ENCODE measurements at places on chromosomes 5 and 9.

DNA sequence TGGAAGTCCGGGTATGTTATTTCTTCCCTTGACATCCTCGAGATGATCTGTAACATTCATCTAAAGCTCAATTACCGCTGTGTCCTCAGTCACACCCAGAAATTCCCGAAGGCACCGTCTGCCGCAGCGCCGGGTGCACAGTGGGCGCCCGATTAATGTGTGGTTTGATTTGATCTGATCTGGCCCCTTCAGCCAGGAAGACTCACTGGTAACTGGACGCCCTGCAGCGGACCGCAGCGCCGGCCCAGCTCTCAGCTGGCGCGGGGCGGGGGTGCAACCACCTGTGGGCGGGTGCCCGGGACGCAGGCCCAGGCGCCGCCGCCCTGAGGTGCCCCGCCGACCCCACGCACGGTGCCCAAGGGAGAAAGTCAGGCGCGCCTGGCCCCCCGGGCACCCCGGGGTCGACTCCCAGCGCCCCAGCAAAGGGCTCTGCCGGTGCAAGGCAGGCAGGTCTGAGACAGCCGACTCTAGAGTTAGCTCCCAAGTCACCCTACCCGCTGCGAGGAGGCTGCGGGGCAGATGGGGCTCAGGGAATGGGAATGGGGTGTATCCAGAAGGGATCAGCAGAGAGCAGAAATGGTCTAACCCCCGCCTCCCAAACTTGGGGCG lies 1.7 kb downstream of the EPB41L4B start:
- no peak overlapping the region for H3K27ac ChIP-seq
- no peaks in the 10 kb centered on the region for H3K36me3 ChIP-seq
- H3K4me3 ChIP-seq: peak overlapping the region; percentile 59
- peaks cover 12% of the 10 kb centered on the region for H3K4me1 ChIP-seq
- H3K27me3 ChIP-seq: peaks cover 64% of the 10 kb centered on the region

DNA sequence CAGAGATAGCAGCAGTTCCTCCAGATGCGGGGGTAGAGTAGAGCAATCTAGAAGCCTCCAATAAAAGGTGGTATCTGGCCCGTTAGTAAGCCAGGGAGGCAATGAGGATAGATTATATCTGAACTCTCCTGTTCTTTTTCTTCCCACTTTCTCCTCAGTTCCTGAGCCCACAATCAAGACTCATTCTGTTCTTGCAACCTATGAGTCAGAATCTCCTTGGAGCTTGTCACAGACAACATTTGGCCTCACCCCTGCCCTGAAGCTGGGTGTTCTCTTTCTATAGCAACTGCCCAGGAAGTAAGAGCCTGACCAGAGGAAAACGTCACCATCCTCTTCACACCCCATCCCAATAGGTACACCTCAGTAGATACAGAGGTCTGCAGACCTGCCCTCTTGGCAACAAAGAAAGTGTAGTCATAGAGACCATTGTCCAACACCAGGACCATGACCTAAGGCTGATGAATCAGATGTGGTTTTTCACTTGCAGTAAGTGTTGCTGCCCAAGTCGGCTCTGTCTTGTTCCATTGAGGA lies 76.3 kb upstream of the PCA3 start:
- peaks cover 21% of the 10 kb centered on the region for H3K4me1 ChIP-seq
- no peak for DNase-seq
- no peak overlapping the region for H3K27ac ChIP-seq
- no peak overlapping the region for H3K4me3 ChIP-seq
- H3K36me3 ChIP-seq: no peaks in the 10 kb centered on the region

GRCh38 chr5:68435611-68436010 lies 220.1 kb downstream of the PIK3R1 start:
- peak overlapping the region; percentile 9 for H3K27ac ChIP-seq
- no peak overlapping the region for H3K4me3 ChIP-seq
- H3K27me3 ChIP-seq: peaks cover 35% of the 10 kb centered on the region
- peaks cover 39% of the 10 kb centered on the region for H3K4me1 ChIP-seq

DNA sequence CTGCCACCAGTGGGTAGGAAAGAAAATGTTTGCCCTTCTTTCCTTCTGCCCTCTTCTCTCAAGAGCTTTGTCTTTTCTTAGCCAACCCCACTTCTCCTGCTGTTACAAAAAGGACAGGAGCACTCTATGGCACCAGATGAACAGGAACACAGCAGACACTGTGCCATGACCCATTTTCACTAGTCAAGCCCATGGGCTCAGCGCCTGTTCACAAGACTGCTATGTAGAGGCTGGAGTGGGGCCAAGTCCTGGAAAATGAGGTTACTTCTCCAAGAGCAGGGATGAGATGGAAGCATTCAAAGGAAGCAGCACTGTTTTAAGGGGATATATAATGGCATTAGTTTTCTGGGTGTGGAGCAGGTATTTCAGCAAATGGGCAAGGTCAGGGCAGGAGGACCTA lies 46.8 kb upstream of the GRAMD2B start:
- H3K27ac ChIP-seq: no peak overlapping the region
- peaks cover 16% of the 10 kb centered on the region for H3K4me1 ChIP-seq
- no peaks in the 10 kb centered on the region for H3K27me3 ChIP-seq
- no peak overlapping the region for H3K4me3 ChIP-seq
- H3K36me3 ChIP-seq: no peaks in the 10 kb centered on the region

GRCh38 chr9:127776924-127777289 lies 1.6 kb downstream of the SH2D3C start:
- H3K27me3 ChIP-seq: no peaks in the 10 kb centered on the region
- peak overlapping the region; percentile 100 for H3K4me3 ChIP-seq
- peak; percentile 36 for DNase-seq
- H3K27ac ChIP-seq: peak overlapping the region; percentile 99
- peaks cover 44% of the 10 kb centered on the region for H3K36me3 ChIP-seq

Measured in activated CD4-positive, alpha-beta memory T cell treated with anti-CD3 and anti-CD28 coated beads, Interleukin-2, amount 10 ng/mL, durations not matched to agents 7 days and 5 days (primary cell).